ENCODE measurements at places on chromosomes 16 and 17.

GRCh38 chr17:73998653-73999645, 204.5 kb upstream of the RPL38 start:
- DNase-seq = peak; percentile 74

DNA sequence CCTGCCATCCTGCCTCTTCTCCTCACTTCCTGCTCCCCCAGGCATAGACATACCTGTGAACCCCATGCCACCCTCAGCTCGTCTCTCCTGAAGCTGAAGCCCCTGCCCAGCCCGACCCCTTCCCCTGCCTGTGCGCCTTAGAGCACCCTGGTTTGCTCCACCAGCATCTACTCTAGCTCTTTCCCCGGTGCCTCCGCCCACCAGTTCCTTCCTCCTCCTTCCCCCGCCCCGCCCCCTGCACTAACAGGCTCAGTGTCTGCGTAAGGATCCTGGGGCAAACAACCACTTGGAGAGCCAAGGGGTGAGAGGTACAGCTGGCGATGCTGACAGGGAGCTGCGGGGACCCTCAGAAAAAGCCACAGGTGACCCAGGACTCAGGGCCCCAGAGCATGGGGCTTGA, 1.9 kb downstream of the GPR142 start:
- DNase-seq = peak; percentile 66

GRCh38 chr17:36657763-36658490, 56.5 kb downstream of the MRM1 start:
- DNase-seq = peak; percentile 45

GRCh38 chr17:21602176-21602575, 90.1 kb upstream of the KCNJ18 start:
- no peak for DNase-seq

DNA sequence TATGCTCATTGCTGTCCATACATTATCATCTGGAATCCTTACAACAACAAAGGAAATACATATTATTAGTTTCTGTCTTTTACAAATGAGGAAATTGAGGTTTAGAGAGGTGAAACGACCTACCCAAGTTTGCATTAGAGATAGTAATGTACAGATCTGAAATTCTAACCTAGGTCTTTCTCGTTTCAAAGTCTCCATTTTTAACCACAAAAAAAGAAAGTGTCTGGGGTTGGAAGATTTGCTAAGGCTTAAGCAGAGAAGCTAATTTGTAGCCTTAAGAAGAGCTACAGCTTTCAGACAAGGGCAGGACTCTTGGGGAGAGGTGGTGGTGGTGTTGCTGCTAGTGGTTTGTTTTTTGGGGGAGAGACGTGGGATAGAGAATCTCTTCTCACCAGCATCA, 19.2 kb downstream of the CIITA start:
- DNase-seq = no peak

DNA sequence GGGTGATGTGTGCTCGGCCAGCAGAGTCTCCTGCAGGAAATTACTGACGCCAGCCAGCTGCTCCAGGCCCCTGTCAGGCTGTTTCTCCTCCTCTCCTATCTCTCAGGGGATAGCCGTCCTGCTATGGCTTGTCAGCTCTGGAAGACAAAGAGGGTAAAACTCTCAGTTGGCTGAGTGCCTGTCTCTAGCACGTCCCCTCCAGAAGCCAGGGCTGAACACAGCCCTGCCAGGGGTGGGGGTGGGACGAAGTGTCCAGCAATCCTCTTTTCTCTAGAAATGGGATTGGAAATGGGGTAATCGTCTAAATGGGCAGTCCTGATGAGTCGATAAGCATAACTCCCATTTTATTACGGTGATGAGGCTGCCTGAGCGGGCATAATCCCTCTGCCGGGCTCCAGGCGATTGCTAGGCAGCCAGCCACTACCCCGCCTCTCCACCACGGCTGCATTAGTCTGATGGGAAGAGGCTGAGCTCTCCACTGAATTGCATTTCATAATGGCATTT, 89.1 kb upstream of the GNAO1 start:
- DNase-seq = no peak

- peak; percentile 86 for DNase-seq
These were observed 12.9 kb downstream of the SYCE1L start for GRCh38 chr16:77211880-77212740.

DNA sequence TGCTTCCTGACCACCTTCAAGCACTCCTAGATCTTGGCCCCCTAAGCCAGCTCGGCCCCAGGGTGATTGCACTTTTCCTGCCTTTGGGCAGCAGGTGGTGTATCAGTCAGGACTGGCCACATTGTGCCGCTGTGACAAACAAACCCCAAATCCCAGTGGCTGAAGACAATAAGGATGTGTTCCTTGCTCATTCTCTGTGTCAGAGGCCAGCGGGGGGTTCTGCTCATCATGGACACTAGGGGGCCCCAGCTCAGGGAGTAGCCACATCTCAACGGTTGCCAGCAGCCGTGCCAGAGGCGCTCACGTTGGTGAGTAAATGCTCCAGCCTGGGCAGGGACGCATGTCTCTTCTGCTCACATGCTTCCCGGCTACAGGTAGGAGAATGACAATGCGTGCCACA, 60.4 kb downstream of the ZDHHC7 start:
- DNase-seq = no peak

- DNase-seq = no peak
These were observed 150.4 kb downstream of the WWOX start for GRCh38 chr16:78249832-78250231.

- no peak for DNase-seq
These were observed 144.7 kb upstream of the CHMP6 start for GRCh38 chr17:80846932-80847331.

DNA sequence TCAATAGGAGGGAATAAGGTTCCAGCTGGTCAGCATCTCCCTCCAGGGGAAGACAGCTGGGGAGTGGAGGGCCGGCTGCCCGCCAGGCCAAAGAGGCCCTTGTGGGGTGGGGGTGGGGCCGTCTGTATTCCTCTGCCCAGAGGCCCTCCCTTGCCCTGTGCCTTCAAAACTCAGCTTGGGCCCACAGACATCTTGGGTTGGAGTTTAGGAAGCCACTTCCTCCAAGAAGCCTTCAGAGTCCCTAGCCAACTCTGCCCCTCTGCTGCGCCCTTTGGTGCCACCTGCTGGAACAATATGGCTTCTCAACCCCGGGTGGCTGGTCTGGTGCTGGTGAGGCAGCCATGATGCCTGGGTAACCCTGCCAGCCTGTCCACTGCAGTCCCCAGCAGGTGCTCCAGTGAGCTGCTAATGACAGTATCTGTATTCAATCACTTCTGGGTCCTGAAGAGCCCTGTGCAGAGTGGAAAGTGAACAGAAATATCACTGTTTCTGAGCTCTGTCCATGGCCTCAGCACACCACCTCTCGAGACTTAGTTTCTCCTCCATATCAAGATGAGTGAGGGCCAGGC, 16.7 kb downstream of the HSD11B2 start:
- DNase-seq = peak; percentile 78

- no peak for DNase-seq
These were observed 124.7 kb downstream of the C16orf78 start for GRCh38 chr16:49498264-49498663.

Data from GM20000 (cell line).